ENCODE measurements at places on chromosomes 12 and 14.
A peak's percentile ranks its signal among the peaks of the same experiment; 100 is the strongest.

GRCh38 chr14:90979515-90979914 lies 80.9 kb downstream of the RPS6KA5 start:
- DNase-seq: no peak

DNA sequence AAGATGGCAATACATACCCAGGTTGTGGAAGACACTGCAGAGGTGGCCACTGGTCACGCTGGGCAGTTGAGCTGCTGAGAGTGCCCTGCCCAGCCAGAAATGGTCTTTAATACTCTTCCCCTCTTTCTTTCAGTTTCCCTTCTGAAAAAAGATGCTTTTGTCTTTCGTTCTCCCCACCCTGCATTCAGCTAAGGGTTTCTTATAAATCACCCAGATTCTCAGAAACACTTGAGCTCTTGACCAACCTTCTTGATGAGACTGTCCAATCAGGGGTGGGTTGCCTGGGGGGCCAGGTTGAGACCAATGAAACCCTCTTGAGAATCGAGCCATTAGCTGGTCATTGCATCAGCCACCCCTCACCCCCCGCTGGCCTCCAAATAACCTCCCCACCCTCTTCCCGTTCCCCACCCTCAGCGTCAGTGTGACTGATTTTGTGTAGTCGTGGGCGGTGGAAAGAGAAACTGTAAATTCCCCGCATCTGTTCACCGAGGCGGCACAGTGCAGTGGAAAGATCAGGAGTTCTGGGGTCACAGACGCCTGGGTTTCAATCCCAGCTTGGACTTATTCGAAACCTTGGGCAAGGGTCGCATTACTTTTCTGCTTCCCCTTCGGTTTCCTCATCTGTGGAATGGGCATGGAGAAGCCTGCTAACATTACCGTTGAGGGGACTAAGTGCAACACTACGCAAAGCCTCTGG lies 52.3 kb downstream of the SLC25A47 start:
- peak; percentile 6 for DNase-seq

DNA sequence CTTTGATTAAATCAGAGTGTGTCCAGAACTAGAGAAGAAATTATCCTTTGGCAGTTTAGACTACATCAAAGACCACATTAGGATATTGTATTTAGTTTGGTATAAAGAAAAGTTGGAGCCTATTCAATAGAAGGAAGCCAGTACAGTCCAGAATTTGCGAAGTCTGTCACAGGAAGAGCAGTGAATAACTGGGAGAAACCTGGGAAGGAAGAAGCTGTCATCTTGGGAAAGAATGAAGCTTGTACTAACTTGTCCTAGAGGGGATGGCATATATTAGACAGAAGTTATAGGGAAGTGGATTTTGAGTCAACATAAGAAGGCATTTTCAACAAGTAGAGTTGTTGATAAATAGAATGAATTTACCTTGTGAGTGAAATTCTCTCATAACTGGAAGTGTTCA lies 386.7 kb downstream of the LRIG3 start:
- DNase-seq: no peak

GRCh38 chr12:24630446-24630845 lies 318.5 kb downstream of the BCAT1 start:
- DNase-seq: no peak

GRCh38 chr14:48582938-48583337 lies 907.5 kb upstream of the MDGA2 start:
- no peak for DNase-seq

DNA sequence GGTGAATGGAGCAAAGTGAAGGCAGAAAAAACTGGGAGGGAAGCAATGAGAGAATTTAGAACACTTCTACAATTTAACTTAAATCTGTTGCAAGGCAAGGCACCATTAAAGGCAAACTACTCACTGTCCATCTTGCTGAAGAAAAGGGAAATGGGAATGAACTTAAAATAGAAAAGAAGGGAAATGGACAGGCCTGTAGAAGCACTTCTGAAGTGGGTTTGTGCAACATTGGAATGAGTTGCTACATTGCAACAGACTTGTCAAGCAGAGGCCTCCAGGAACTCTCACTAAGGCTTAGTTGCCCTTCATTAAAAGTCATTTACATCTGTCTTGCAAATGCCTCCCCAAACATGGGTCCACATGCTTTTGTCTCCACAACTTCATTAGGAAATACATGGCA lies 13.7 kb upstream of the OR10AD1 start:
- no peak for DNase-seq

DNA sequence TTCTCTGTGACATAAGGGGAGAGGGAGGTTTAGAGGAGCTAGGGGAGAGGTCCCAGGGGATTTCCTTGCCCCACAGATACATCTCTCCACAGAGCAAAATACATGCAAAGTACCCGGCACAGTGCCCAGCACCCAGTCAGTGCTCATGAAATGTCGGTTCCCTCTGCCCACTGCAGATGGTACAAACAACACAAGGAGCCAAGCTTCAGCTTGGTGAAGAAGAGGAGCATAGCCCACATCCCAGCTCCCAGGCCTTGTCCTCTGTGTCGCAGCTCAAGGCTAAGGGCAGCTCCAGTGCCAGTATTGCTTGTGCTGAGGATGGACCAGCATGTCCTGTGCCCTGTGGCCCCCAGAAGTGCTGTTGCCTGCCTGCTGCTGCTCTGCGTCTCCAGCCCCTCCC lies 35.0 kb upstream of the FKBP4 start:
- DNase-seq: no peak

Data from DMS 273 treated with DMSO at 0.1 percent for 48 hours (cell line).